ENCODE measurements at places on chromosomes 6 and 20. TPM values are rescaled to one million over a fixed set of nuclear protein-coding genes. Genes with fewer than 3 reads are reported as not detected.

GRCh38 chr6:39260953-39261352, 31.7 kb upstream of the KCNK5 start:
- no peak for DNase-seq

DNA sequence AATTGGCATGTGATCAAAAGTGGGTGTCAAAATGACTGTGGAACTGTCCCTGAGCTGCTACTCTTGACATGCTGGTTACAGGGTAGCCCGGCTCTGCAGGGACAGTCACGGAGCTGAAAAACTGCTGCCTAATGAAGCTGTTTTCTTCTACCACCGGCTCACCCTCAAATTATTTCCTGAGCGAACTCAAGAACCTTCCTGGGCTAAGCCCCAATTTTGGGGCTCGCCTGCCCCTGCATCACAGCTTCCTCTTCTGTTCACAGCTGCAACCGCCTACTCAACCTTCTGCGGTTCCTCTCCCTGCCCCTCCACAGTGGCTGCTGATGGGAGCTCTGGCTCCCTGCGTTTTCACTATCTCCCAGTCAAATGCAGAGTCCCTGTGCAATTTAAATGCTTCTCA, 110.8 kb upstream of the MLN start:
- DNase-seq = no peak

DNA sequence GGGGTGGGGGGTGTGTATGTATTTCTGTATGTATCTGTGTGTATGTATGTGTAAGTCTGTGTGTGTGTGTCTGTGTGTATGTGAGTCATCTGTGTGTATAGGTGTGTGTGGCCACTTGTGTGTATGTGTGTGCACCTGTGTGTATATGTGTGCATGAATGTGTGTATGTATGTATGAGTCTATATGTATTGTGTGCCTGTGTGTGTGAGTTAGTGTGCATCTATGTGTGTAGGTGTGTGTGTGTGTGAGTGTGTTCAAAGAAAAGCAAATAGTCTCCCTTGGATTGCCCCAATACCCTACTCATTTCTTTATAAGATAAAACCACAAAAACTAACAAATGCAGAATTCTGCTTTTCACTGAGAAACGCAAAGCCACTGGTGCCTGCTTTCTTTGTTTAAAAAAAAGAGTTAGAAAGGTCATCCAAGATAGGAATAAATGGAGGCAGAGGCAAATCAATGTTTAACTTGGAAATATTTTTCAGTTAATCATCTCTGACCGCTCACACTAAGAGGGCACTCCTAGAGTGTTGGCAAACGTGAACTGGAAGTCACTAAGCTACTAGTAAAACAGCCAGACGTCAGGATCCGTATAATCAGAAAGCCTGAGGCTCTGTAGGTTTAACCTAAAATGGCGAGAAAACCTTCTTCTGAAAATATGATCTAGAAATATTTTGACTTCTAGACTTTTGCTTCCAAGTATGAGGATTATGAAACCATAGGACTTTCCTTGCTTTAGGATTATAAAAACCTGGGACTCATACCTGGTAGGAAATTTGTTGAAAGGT, 37.4 kb upstream of the JAG1 start:
- no peak for DNase-seq

- no peak for DNase-seq
These were observed 21.3 kb downstream of the PRSS16 start for GRCh38 chr6:27268803-27269202.

DNA sequence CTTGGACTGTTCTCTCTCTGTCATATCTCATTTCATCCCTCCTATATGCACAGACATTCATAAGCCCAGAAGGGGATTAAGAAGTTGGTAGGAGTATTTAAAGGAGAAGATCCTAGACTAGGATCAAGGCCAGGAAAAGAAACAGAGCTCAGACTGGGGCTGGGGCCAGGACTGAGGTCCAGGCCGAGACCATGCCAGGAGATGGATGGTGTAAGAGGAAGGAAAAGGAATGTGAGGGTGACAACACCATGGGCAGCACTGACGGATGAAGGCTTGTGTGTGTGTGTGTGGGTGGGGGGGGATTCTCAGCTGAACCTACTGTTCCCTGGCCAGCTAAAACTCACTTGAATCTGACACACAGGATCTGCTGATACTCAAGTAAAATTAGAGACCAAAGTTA, 182.1 kb downstream of the KIF6 start:
- DNase-seq = no peak

DNA sequence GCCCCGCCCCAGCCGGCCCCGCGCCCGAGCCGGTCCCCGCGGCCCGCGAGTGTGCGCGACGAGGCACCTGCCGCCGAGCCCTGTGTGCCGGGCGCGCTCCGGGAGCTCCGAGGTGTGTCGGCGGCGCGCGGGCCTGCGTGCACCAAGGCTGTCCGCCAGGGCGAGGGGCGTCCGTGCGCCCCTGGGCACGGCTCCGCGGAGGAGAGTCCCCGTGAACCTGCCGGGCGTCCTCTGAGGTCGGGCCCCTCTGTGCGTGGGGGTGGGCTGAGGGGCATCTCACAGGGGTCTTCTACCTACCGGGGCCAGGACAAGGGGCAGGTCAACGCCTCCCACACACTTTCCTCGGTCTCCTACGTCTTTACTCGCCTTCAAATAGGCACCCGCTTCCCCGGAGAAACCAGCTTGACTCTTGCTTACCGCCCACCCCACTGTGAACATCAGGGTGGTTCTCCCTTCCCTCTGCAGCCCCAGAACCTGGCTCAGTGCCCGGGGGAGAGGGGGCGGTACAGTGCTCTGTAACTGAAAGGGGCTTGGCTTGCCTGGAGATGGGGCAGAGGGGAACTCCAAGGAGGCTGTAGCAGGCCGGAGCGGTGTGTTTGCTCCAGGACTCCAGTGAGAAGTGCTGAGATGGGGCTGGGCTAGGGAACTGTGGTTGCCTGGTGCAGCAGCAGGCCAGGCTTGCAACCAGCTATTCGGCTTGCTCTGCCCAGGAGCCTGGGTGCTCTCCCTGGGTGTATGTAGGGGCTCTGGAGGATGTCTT, at the start of gene SAMD10:
TSS of gene SAMD10 (minus strand) at position 86 of the 760 bp plus-strand sequence. CDS start 175 bp downstream, outside the sequence.
- DNase-seq = peak; percentile 52

DNA sequence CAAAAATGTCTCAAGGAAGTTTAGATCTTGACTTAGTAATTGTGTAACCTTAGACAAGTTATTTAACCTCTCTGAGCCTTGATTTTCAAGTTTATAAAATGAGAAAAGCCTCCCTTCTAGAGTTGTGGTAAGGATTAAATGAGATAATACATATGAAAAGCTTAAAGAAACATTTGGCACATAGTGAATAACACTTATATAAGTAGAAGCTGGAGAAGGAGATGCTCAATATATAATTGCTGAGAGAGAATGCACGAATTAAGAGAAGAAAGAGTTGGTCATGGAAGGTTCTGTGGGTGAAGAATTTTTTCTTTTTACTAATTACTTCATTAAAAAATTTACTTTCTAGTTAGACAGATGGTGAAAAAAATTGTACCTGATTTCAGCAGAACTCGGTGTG, 5.3 kb downstream of the ACSS2 start:
- no peak for DNase-seq

- DNase-seq = no peak
These were observed 169.1 kb upstream of the AKAP12 start for GRCh38 chr6:151070631-151071051.

- peak; percentile 26 for DNase-seq
These were observed 159.8 kb upstream of the HCRTR2 start for GRCh38 chr6:55014321-55015088.

DNA sequence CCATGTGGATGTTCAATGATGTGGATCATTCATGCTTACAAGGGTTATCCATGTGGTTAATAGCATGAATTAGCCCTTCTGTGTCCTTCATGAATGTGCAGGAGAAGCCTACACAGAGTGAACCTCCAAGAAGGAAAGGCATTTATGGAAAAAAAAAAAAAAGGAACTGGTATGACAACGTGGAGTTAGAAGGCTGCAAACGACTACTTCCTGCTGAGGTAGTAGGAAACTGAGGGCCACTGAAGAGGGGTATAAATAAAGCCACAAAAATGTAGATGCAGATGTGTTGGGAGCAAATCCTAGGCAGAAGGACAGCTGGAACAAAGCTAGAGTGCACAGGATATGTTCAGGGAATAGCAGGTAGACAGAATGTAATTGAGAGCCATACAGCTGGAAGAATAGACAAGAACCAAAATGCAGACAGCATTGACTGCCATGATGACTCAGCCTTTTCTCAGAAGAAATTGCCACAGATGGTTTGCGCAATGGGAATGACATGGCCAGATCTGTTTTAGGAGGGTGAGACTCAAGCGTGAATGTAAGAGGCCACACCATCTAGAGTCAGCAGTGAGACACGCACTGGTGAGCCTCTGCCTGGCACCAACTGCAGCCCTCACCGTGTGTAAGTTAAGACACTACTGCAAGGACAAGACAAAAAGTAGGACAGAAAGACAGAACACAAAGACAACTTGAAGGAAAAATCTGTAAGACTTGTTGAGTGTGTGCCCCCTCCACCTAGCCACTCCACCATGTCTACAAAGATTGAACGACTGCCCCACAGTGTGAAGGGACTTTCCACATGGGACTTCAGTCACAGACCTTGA, 79.8 kb downstream of the KIF13A start:
- DNase-seq = peak; percentile 97

DNA sequence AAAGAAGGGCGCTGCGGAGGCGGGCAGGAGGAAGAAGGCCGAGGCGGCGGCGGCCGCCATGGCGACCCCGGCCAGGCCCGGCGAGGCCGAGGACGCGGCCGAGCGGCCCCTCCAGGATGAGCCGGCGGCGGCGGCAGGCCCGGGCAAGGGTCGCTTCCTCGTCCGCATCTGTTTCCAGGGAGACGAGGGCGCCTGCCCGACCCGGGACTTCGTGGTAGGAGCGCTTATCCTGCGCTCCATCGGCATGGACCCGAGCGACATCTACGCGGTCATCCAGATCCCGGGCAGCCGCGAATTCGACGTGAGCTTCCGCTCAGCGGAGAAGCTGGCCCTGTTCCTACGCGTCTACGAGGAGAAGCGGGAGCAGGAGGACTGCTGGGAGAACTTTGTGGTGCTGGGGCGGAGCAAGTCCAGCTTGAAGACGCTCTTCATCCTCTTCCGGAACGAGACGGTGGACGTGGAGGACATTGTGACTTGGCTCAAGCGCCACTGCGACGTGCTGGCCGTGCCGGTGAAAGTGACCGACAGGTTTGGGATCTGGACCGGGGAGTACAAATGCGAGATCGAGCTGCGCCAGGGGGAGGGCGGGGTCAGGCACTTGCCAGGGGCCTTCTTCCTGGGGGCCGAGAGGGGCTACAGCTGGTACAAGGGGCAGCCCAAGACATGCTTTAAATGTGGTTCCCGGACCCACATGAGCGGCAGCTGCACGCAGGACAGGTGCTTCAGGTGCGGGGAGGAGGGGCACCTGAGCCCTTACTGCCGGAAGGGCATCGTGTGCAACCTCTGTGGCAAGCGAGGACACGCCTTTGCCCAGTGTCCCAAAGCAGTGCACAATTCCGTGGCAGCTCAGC, 780 bp downstream of the ZCCHC3 start:
- peak; percentile 51 for DNase-seq

GRCh38 chr6:12232339-12232738, 57.8 kb upstream of the EDN1 start:
- peak; percentile 72 for DNase-seq

GRCh38 chr6:144055121-144055931, 40.0 kb downstream of the SF3B5 start:
- DNase-seq = peak; percentile 8

DNA sequence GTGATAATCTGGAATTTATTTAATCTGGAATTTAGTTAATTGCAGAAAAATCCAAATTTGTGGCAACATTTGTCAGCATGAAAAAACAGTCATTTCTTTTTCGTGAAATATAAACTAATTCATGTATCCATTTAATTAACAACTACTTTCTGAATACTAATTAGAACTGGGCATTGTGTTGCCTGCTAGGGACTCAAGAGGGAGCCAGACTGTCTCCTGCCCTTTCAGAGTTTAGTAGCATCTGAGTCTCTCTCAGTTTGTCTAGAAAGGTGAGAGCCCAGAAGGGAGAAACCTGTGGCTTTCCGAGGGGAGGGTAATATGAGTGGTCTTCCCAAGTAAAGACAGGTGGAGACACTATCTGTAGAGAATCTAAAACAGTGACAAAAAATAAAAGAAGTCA, 210.9 kb upstream of the HDDC2 start:
- DNase-seq = no peak

DNA sequence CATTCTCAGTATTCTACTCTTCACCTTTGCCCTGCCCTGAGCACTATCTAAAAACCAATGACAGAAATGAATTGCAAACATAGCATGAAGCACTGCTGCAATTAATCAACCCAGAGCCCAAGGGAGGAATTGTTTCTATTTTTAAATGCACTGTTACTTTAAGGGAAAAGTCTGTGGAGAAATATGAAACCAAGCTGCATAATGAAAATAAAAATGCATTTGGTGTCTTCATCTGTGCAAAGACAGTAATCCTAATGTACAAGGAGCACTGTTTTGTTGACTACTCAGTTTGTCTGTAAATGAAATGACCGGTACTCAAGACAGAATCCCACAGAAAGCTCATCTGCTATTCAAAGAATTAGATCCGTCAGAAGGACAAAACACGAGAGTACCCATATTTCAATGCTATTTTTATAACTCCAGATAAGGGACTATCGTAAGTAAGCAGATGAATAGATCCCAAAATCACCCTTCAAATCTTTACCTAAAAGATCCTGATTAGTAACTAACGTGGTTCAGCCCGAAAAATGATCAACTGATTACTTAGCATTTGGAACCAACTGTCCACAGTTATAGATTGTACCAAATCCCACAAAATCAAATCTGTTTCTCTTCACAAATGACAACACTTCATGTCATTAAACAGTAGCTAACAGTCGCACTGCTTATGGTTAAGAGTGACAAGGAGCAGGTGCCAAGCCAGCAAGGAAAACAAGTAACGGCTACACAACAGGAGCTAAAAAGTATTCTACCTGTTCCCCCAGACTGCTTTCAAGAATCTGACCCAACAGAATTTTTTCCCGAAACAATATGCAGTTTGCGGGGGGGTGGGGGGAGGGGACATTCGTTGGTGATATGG, 2.4 kb downstream of the KIF13A start:
- no peak for DNase-seq

GRCh38 chr6:136467186-136467585, 83.0 kb downstream of the MAP7 start:
- DNase-seq = no peak

DNA sequence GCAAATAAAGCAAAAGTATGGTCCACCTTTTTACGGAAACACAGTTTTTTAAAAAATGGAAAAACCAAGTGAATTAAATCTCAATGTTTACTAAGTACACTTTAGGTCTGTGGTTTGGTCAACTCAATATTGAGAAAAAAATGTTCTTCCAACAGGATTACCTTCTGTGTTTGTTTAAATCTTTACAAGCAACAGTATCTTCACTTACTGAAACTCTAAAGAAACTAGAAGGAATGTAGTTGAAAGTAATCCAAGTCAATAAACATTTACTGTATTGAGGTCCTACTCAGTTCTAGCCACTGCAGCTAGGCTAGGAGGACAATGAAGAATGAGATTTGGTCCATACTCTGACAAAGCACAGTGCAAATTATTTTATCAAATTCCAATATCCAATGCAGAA, 80.1 kb downstream of the ASCC3 start:
- DNase-seq = no peak

GRCh38 chr20:7908905-7909304, 31.4 kb downstream of the HAO1 start:
- DNase-seq = no peak

The ANGPT4 gene
- 0.02 TPM for total RNA-seq

The CYB5R4 gene
- 14.9 TPM for total RNA-seq

The SYCP2L gene
- not detected for total RNA-seq

The ADGRF5 gene
- 2.9 TPM for total RNA-seq

The HLA-DRA gene
- total RNA-seq = 0.61 TPM

The ZSCAN23 gene
- total RNA-seq = 0.84 TPM

The ESR1 gene
- 0.03 TPM for total RNA-seq

The ACTL10 gene
- total RNA-seq = 0.06 TPM

Measured in HT1080 (cell line).